ENCODE measurements at places on chromosomes 13 and 19.

GRCh38 chr19:38667661-38668171 lies 20.3 kb downstream of the ACTN4 start:
- peak; percentile 66 for DNase-seq

- no peak for DNase-seq
Observed at GRCh38 chr13:99083981-99084380, 106.1 kb upstream of the DOCK9 start.

DNA sequence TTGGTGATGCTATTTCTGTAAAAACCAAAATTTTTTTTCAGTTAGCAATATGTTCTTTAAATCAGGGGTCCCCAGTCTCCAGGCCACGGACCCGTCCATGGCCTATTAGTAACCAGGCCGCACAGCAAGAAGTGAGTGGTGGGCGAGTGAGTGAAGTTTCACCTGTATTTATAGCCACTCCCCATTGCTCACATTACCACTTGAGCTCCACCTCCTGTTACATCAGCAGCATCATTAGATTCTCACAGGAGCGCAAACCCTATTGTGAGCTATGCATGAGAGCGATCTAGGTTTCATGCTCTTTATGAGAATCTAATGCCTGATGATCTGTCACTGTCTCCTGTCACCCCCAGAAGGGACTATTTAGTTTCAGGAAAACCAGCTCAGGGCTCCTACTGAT lies 58.9 kb upstream of the SLC7A1 start:
- no peak for DNase-seq

- no peak for DNase-seq
Observed at GRCh38 chr13:63409791-63410351, 1994.2 kb upstream of the PCDH20 start.
